HT-29 (cell line): ENCODE measurements at places on chromosomes 2 and 18. TPM values are rescaled to one million over a fixed set of nuclear protein-coding genes. Genes with fewer than 3 reads are reported as not detected.

- DNase-seq, result no peak
These were observed 1.7 kb upstream of the RTTN start for GRCh38 chr18:70207181-70207580.

DNA sequence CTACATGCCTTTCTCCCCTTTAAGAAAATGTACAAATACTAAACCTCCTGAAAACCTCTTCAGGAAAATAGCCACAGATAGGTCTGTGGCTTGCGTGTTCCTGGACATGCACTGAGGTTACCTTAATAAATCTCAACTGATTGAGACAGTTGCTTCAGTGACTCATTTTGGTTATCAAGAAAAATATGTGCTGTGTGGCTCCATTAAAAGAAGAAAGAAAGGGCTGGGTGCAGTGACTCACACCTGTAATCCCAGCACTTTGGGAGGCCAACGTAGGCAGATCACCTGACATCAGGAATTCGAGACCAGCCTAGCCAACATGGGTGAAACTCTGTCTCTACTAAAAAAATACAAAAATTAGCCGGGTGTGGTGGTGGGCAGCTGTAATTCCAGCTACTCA is 27.1 kb downstream of the CREG2 start:
- peak; percentile 56 for DNase-seq

SNRNP27 gene
- 19.2 and 22.4 TPM in 2 replicates for total RNA-seq

CD302 gene
- total RNA-seq, result 1.8 and 2.0 TPM in 2 replicates

DNA sequence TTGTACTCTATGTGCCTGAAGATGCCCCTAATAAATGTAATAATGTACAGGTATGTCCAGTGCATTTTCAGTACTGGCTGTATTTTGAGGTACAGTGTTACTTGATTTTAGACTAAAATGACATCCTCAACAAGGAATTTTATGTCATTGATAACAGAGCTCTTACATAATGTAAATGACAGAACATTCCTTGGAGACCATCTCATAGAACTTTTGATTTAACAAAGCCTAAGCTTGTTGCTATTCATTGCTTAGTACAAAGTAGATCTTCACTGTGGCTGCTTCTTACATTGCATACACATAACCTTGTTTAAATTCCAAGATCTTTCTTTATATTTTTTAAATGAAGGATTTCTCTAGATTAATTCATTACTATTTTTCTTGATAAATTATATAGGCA is 24.1 kb downstream of the DYNC1I2 start:
- DNase-seq, result no peak

SRBD1 gene
- total RNA-seq, result 4.3 and 5.8 TPM in 2 replicates

DNA sequence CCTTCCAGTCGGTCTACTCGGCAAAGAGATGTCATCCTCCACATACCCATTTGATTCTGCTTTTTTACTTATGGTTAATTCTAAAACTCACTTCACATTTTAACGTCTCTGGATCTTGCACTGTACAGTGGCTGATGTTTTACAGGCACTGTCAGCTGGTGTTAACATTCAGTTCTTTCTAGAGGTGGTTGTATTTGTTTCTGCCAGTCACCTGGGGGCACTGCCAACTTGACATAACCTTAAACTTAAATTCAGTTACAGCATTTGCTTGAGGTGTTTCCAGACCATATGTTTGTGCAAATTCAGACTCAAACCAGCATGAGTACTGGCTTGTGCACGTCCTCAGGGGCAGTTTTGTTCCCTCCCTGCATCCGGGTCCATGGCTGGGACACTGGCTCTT is 5.3 kb upstream of the TMEM185B start:
- DNase-seq, result peak; percentile 39

RGPD4 gene
- total RNA-seq, result not detected in 2 replicates

DNA sequence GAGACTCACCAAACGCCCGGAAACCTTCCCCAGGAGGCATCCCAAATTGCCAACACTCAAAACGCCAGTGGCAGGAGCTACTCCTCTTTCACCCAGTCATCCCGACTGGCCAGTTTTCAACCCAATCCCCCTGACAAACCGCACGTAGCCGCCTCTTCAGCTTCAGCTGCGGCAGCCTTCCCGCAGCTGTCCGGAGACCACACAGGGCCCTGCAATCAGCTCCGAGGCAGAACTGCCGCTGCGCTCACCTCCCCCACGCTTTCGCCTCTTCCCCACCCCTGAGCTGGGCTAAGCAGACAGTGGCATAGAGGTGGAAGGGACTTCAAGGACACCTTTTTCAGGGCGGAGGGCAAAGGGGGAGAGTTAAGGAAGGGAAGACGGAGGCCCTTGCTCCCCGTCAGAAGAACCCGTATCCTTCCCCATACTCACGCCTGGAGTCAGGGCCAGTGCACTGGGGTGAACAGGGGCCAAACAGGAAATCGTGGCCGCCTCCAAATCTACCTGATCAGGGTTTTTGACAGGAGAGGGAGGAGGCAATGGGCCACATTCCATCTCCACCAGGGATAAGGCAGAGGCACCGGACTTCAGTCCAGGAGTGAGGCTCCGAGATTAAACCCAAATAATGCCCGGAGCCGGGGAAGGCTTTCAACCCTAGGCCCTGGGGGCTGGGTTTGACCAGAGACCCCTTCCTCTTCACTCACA is 16.9 kb downstream of the CYP26B1 start:
- DNase-seq, result no peak

KCNE4 gene
- total RNA-seq, result not detected in 2 replicates

- no peak for DNase-seq
These were observed 67.8 kb upstream of the HDAC4 start for GRCh38 chr2:239468491-239469105.

DNA sequence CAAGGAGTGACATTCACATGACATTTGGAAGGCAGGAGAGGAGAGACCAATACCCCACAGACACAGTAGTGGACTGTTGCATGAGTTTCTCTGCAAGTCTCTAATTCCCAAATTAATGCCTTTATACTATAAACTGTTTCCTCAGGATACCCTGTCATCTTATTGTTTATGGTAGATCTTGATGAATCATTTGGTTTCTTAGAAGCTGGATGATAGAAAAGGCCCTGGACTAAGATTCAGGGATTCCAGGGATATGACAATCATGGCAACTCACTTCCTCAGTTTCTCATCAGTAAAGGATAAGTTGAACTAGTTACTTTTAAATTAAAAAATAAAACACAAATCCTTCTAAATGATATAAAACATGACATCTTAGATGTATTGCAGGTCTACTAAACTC is 292.5 kb downstream of the TDRD15 start:
- DNase-seq, result no peak

DNA sequence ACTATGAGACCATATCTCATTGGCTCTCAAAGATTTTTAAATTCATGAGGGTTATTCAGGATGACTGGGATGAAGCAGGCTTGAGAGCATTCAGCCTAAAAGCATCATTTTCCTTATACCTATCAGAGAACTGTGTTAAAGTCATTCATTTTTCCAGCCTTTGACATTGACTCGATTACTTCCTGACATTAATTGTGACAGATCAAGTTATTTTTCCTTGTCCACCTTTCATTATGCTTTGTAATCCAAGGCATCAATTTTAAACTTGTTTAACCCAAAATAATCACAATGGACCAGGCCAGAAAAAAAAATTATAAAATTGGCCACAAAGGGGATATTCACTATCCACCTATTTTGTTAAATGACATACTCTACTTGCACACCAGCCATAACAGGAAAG is 1606.8 kb upstream of the PIK3C3 start:
- no peak for DNase-seq

DNA sequence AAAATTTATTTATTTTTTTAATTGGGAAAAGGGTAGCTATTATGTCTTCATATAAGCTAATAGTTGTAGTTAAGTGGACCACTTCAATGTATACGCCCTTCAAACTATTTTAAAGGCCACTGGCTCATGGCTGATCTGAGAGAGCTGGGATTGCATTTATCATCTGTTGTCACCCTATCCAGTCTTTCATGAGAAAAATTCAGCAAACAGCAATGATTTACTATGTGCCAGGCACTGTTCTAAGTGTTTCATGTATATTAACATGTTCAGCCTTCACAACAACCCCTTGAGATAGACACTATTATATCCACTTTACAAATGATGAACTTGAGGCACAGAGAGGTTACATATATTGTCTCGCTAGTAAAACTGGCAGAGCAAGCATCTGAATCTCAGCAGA is 66.1 kb upstream of the ZNF397 start:
- DNase-seq, result no peak

AMMECR1L gene
- total RNA-seq, result 8.7 and 10.5 TPM in 2 replicates

UBR3 gene
- total RNA-seq, result 9.6 and 11.4 TPM in 2 replicates

HS6ST1 gene
- total RNA-seq, result 17.6 and 17.7 TPM in 2 replicates

DNA sequence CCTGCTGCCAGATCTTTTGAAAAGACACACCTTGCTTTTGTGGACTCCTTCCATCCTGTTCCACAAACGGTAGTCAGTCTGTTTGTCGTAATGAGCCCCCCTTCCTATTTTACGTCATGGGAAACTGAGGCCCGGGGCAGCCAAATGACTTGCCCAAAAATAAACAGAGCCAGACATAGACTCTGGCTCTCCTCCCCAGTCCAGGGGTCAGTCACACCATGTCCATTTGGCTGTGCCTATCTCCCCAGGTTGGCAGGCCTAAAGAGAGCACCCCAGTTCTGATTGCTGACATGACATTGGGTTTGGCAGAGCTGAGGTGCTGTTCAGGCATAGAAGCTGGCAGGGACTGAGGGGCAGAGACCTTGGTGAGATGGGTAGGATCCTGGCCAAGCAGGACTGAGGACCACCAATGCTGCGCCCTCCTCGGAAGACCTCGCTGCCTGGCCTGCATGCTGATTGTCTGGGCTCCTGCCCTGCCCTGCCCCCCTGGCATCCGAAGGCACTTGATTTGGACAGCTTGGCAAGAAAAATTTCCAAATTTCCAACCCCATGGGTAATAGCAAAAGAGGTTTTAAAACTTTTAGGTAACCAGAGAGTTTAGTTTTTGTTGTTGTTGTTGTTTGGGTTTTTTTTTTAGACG is 335.4 kb downstream of the DYSF start:
- no peak for DNase-seq

- DNase-seq, result no peak
These were observed 15.5 kb downstream of the RPIA start for GRCh38 chr2:88707003-88707402.

DNA sequence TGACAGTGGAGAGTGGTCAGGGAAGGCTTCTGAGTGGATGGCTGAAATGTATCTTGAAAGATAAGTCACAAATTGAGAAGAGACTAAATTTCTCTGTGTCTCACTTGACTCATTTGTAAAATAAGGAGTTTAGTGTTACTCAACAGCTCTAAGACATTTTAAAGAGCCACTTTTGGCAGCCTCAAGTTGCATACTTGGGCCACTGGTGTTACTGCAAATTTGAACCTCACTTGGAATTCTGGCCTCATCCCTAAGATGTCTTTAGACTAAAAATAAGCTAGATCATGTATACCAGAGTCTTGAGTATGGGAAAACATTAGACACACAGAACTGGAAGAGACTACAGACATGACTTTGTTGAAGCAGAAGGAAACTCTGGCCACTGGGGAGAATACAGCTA is 4.5 kb upstream of the MTLN start:
- no peak for DNase-seq

DNA sequence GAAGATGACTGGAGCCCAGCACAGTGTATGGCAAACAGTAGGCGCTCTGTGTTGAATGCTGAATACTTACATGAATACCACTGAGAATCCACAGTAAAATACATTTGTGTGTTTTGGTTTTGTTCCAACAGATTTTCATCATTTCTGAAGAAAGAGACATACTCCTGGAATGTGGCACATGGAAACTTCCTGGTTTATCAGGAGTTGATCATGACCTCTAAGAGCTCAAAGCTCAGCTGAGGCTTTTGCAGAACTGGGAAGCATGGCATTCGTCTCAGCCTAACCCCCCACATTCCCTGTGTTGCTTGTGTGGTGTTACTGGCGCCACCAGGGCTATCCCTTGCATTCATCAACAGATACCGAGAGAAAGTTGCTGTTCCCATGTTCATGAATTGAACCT is 316.9 kb upstream of the REV1 start:
- DNase-seq, result no peak

DNA sequence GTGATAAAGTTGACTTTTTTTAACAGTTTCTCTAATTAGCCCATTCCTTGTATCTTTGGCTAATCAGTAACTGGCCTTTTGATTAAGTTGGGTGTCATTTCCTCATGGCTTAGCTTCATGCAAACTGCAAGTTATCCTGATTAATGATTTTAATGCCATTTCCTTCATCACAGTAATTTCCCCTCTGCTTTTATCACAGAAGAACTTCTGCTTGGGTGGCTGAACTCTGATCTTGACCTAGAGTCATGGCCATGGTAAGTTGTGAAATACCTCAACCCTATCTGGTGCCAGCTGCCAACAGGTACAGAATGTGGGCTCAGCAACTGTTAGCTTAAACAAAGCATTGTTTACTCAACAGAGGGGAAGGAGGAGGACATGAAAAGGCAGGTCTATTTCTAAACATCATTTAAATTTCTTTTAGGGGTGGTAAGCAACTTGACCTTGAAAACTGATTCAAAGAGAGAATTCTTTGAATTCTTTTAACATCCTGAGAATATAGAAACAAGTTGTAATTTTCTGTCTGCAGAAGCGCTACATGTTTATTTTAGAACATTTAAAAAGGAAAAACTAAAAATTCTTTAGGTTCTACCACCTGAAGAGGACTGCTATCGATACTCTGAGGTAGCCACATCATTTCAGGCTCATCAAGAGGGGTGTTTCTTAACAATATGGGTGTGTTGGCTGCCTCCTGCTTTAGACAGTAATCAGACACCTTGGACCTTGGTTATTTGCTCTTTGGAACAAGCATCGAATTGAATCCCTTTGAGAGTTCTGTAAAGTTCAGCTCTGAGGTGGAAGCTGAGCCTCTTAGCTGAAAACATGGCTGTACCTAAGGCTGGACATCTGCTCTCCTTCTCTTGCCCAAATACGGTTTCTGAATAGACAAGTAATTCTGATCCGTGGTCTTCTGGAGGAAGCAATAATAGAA is 39.7 kb downstream of the ANXA4 start:
- DNase-seq, result peak; percentile 91

- DNase-seq, result no peak
These were observed 71.6 kb downstream of the UBE2E3 start for GRCh38 chr2:181051861-181052522.

DNA sequence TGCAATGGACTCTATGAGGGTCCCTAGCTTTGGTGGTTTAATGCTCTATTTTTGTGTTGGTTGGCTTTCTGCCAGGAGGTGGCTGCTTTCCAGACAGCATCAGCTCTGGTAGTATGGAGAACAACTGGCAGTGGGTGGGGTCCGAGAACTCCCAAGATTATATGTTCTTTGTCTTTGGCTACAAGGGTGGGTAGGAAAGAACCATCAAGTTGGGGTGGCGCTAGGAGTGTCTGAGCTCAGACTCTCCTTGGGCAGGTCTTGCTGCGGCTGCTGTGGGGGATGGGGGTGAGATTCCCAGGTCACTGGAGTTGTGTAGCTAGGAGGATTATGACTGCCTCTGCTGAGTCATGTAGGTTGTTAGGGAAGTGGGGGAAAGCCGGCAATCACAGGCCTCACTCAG is 976.1 kb upstream of the GYPC start:
- peak; percentile 35 for DNase-seq

STAM2 gene
- 8.3 and 9.0 TPM in 2 replicates for total RNA-seq

NEUROD1 gene
- total RNA-seq, result not detected in 2 replicates

HOXD8 gene
- not detected in 2 replicates for total RNA-seq

- DNase-seq, result no peak
These were observed 287.8 kb upstream of the SETBP1 start for GRCh38 chr18:44392933-44393332.

ZC3H15 gene
- 41.6 and 47.6 TPM in 2 replicates for total RNA-seq

- peak; percentile 31 for DNase-seq
These were observed 16.9 kb downstream of the NT5DC4 start for GRCh38 chr2:112737542-112738232.
